ENCODE measurements at places on chromosomes 6 and 20.

DNA sequence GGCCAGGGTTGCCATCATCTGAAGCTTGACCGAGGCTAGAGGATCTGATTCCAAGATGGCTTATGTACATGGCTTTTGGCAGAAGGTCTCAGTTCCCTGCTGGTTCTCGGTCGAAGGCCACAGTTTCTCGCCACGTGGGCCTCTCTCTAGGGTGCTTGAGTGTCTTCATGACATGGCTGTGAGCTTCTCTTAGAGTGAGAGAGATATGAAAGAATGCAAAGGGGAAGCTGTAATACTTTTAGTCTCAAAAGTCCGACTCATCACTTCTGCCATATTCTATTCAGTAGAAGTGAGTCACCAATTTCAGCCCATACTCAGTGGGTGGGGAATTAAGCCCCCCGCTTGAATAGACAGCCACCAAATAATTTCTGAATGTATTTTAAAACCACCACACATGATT lies 94.2 kb downstream of the UTRN start:
- H3K27me3 ChIP-seq = no peaks in the 10 kb centered on the region
- no peak for DNase-seq
- H3K4me1 ChIP-seq = no peaks in the 10 kb centered on the region
- H3K4me3 ChIP-seq = no peak overlapping the region
- no peak overlapping the region for H3K27ac ChIP-seq

DNA sequence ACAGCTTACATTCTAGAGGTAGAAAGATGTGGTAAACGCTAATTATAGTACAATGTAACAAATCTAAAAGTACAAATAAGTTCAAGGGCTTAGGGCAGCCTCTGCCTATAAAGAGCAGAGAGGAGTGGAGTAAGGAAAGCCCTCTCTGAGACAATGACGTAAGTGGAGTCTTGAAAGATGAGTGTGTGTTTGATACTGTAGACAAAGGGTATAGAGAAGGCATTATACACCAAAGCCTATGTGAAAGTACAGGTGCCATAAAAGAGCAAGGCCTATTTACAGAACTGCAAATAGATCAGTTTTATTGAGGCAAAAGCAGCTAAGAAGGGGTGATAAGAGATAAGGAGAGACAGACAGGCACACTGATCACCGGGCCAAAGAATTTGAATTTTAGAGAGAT lies 10.9 kb downstream of the GOPC start:
- DNase-seq = no peak
- H3K4me1 ChIP-seq = peaks cover 4% of the 10 kb centered on the region

- no peaks in the 10 kb centered on the region for H3K36me3 ChIP-seq
- no peaks in the 10 kb centered on the region for H3K4me1 ChIP-seq
- H3K4me3 ChIP-seq = no peak overlapping the region
- no peak for DNase-seq
- H3K27me3 ChIP-seq = no peaks in the 10 kb centered on the region
These were observed 13.2 kb downstream of the ELOVL2 start for GRCh38 chr6:11030904-11031303.

DNA sequence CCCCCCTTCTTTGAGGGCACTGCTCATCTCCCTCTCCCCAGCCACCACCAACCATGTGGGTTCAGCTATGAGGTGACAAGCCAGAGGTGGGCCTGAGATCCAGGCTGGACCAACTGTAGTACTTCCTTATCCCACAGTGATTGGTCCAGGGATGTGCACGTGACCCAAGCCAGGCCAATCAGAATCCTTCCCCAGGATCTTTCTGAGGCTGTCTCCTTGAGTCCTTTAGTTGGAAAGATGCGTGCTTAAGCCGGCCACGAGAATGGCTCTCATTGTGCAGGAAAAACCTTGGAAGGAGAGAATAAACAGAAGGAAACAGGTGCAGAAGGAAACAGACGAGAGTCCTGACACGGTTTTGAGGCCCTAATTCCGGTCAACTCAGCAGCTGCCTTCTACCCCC lies 39.2 kb downstream of the ZC3H12D start:
- no peak for DNase-seq
- H3K4me3 ChIP-seq = no peak overlapping the region
- no peak overlapping the region for H3K27ac ChIP-seq

DNA sequence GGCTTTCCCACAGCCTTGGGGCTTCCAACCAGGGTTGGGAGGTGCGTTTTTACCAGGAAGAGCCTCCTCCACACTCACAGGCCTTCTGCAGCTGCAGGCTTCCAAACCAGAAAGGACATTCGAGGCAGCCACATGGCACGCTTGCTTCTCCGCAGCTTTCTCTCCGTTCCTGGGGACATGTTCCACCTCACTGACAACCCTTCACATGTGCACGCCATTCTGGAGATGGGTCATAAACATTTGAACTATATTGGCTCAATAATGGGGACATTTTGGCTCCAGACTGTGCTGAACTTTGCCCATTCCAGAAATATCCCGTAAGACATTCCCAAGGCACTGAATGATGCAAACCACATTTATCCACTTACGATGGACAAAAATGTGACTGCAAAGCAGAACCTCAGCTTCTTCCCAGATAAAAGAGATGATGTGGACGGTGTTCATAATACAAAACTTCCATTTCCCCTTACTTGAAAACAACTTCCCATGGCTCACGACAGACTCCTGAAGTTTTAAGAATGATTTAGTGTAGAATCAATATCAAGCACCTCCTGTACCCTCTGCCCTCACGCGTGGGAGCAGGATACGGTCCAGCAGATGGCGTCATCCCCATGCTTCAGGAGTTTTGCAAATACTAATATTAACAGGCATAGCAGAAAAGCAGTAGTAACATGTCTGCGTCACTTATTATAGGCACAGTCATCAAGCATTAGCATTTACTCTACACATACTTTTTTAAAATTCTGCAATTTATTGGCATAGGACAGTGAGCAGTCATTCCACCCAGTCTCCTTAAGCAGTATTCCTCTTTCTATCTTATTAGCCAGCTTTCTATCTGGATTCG lies 25.4 kb upstream of the FOXF2 start:
- peaks cover 2% of the 10 kb centered on the region for H3K27me3 ChIP-seq
- H3K4me1 ChIP-seq = no peaks in the 10 kb centered on the region
- no peak for DNase-seq
- H3K27ac ChIP-seq = no peak overlapping the region

- H3K36me3 ChIP-seq = no peaks in the 10 kb centered on the region
- H3K27ac ChIP-seq = no peak overlapping the region
- DNase-seq = no peak
- H3K4me1 ChIP-seq = no peaks in the 10 kb centered on the region
- no peak overlapping the region for H3K4me3 ChIP-seq
- H3K27me3 ChIP-seq = no peaks in the 10 kb centered on the region
These were observed 143.1 kb upstream of the RREB1 start for GRCh38 chr6:6964675-6965074.

DNA sequence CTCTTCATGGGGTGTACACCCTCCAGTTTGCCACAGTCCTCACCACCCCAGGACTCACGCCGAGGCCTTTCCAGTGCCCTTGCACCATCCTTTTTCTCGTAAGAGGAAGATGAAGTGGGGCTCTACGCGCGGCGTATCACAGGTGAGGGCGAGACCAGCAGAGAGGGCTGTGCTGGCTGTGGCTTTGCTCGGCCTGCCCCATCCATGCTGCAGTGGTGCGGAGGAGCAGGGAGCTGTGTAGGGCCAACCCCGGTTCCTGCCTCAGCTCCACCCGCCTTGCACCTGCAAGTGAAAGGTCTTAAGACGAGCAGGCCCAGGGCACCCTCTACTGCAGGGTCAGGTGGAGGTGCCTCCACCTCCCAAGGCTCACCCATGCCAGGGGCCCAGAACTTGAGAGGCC lies 24.1 kb downstream of the RBCK1 start:
- no peaks in the 10 kb centered on the region for H3K27me3 ChIP-seq
- H3K36me3 ChIP-seq = peaks cover 47% of the 10 kb centered on the region
- no peak overlapping the region for H3K4me3 ChIP-seq
- H3K27ac ChIP-seq = no peak overlapping the region

GRCh38 chr20:24628985-24629384 lies 159.6 kb downstream of the SYNDIG1 start:
- H3K4me1 ChIP-seq = no peaks in the 10 kb centered on the region
- no peak for DNase-seq
- peaks cover 3% of the 10 kb centered on the region for H3K27me3 ChIP-seq

DNA sequence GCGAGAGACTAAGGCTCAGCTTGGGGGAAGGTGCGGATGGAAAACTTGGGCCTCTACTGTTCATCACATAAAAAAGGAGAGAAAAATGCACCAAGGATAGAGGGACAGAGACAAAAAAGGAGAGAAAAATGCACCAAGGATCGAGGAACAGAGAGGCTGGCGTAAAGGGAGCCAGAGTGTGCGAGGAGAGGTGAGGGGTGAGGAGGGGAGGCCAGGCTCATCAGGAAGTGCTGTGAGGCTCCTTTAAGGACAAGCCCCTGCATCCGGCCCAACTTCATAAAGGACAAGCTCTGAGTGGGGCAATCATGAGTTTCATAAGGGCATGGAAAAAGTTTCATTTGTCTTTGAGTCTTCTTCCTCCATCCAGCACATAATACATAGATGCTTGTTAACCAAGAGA lies 117.2 kb upstream of the NXT1 start:
- H3K27me3 ChIP-seq = no peaks in the 10 kb centered on the region
- no peaks in the 10 kb centered on the region for H3K36me3 ChIP-seq
- no peak overlapping the region for H3K27ac ChIP-seq
- no peaks in the 10 kb centered on the region for H3K4me1 ChIP-seq

DNA sequence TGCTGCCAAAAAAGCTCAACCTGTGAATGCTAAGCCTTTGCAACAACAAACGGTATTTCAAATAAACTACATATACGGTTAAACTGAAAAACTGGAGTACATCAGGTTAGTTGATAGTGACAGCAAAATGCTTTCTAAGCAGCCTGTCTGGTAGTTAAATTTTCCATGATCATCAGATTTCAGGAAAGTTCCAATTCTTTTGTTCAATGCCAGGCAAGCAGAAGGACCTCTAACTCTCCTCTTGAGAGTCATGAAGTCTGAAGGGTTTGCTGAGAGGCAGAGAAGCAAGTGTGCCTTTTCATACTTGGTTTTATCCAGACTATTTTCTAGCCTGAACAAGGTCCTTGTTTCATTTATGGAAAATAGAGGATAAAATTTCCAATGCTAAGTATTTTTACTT lies 4.5 kb downstream of the FLRT3 start:
- H3K4me3 ChIP-seq = no peak overlapping the region
- H3K27me3 ChIP-seq = no peaks in the 10 kb centered on the region
- no peak for DNase-seq

- no peak overlapping the region for H3K4me3 ChIP-seq
- H3K27ac ChIP-seq = no peak overlapping the region
- no peaks in the 10 kb centered on the region for H3K4me1 ChIP-seq
These were observed 356.9 kb downstream of the KIF16B start for GRCh38 chr20:16216227-16216913.

DNA sequence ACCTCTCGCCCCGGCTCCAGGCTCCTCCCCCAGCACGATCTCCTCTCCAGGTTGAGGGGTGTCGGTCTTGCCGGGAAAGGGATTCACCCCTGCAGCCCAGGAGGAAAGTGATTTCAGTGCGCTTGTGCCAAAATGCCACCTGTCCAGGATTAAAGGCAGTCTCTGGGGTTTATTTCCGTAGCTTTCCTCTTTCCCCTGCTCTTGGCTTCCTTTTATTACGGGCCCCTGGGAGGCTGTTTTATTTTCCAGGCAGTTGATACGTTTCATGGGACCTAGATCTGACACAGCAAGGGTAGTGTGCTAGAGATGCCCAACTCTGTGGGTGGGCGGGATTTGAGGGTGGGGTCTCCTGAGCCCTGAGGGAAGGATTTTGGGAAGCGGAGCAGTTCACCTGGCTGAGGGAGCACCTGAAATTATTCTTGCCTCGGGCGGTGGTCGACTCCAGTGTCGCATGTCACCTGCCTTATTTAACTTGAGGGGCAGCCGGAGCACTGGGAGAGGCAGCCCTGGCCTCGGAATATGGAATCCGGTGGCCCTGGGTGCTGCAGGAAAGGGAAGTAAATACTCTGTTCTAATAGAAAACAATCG lies 9.5 kb upstream of the NKX2-2 start:
- no peak overlapping the region for H3K4me3 ChIP-seq
- no peaks in the 10 kb centered on the region for H3K36me3 ChIP-seq
- DNase-seq = no peak
- H3K4me1 ChIP-seq = peaks cover 25% of the 10 kb centered on the region

DNA sequence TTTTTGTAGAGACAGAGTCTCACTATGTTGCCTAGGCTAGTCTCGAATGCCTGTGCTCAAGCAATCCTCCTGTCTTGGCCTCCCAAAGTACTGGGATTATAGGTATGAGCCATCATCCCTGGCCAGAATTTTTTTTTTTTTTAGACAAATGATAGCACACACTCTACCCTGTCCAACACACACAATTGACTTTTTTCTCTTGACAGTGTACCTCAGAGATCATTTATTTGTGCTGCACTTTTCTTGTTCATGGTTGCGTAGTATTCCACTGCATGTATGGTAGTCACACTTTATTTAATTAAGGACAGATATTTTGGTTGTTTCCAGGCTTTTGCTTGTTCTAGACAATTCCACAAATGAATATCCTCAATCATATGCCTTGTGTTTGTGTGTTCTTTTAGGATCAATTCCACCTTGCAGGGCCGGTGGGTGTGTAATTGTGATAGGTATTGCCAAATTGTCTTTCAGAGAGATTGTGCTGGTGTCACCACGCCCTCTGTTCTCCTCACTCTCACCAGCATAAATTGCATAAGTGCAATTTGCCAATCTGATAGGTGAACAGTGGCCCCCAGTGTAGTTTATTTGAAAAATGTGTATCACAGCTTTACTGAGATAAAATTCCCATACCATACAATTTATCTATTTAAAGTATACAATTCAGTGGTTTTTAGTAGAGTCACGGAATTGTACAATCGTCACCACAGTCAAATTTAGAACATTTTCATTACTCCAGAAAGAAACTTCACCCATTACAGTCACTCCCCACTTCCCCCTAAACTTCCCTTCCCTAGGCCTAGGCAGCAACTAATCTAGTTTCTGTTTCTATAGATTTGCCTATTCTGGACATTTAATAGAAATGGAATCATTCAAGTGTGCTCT lies 20.1 kb downstream of the SRC start:
- H3K27ac ChIP-seq = no peak overlapping the region
- H3K4me1 ChIP-seq = no peaks in the 10 kb centered on the region
- no peaks in the 10 kb centered on the region for H3K36me3 ChIP-seq
- H3K4me3 ChIP-seq = no peak overlapping the region

GRCh38 chr20:50230871-50231560 lies 40.4 kb downstream of the CEBPB start:
- no peak overlapping the region for H3K27ac ChIP-seq
- no peaks in the 10 kb centered on the region for H3K36me3 ChIP-seq
- no peaks in the 10 kb centered on the region for H3K27me3 ChIP-seq

DNA sequence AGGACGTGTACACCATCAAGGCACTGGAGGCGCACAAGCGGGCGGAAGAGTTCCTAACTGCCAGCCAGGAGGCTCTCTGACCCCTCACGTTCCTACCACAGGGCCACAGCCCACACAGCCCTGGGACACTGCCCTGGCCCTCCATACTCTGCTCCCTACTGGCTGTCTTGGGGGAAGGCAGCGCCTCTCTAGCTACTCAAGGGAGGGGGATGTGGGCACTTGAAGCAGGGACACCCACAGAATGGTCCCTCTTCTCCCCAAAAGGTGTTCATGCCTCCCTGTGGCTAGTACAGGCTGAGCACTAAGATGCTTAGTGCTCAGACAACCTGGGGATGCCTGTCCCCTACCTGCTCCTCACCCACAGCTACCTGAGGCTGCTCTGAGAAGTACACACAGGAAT lies 2.5 kb downstream of the MEA1 start:
- H3K27me3 ChIP-seq = no peaks in the 10 kb centered on the region
- H3K27ac ChIP-seq = no peak overlapping the region
- DNase-seq = no peak

- no peak overlapping the region for H3K27ac ChIP-seq
- H3K4me3 ChIP-seq = no peak overlapping the region
- no peaks in the 10 kb centered on the region for H3K4me1 ChIP-seq
- H3K27me3 ChIP-seq = no peaks in the 10 kb centered on the region
These were observed 237.5 kb upstream of the RSPO3 start for GRCh38 chr6:126880964-126881363.

Data from liver (tissue), 10 donors.